LoVo (cell line): ENCODE measurements at places on chromosomes 1 and 21.

GRCh38 chr1:32487182-32487581 lies 22.3 kb downstream of the ZBTB8B start:
- DNase-seq, result no peak

- peak; percentile 82 for DNase-seq
Observed at GRCh38 chr1:150017206-150017750, 6.8 kb upstream of the OTUD7B start.

- peak; percentile 75 for DNase-seq
Observed at GRCh38 chr1:234960722-234961455, 167.7 kb downstream of the TOMM20 start.

- DNase-seq, result no peak
Observed at GRCh38 chr1:213067352-213067751, 16.3 kb downstream of the RPS6KC1 start.

GRCh38 chr1:117674521-117675400 lies 68.9 kb downstream of the TENT5C start:
- DNase-seq, result no peak

DNA sequence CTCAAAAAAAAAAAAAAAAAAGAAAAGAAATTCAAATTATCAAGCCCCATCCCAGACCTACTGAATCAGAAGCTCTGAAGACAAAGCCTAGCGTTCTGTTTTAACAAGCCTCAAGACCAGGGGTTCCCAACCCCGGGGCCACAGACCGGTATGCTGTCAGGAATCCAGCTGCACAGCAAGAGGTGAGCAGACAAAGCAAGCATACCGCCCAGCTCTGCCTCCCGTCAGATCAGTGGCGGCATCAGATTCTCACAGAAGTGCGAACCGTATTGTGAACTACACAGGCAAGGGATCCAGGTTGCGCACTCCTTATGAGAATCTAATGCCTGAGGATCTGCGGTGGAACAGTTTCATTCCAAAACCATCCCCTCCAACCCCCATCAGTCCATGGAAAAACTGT lies 57.8 kb upstream of the RASAL2 start:
- no peak for DNase-seq

DNA sequence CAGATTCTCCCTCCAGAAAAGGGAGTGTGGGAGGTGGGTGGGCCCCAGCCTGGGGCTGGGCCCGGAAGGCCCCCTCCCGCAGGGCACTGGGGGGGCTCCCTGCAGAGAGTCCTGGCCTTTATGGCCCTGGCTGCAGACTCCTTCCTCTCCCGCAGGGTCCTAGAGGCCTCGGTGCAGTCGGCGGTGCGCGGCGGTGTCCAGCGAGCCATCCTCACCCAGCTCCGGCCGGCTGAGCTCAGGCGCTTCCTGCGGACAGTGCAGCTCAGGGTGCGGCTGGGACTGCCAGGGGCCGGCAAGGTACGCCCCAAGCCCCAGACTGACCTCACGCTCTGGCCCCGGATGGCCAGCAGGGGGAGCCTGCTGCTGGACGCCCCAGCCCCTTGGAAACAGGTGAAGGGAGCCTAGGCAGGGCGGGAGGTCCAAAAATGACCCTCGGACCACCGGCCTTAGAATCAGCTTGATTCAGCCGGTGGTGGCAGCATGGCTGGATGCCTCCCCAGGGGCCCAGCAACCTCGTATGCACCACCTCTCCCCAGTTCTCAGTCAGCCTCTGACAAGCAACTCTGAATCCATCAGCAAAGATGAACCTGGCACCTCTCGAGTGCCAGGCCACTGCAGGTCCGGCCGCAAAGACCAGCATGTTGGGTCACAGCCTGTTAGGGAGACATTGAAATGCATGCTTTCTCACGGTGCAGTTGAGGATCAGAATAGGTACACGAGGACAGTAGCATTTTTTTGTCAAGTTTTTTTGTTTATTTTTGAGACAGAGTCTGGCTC lies 20.6 kb downstream of the MTHFR start:
- peak; percentile 37 for DNase-seq

DNA sequence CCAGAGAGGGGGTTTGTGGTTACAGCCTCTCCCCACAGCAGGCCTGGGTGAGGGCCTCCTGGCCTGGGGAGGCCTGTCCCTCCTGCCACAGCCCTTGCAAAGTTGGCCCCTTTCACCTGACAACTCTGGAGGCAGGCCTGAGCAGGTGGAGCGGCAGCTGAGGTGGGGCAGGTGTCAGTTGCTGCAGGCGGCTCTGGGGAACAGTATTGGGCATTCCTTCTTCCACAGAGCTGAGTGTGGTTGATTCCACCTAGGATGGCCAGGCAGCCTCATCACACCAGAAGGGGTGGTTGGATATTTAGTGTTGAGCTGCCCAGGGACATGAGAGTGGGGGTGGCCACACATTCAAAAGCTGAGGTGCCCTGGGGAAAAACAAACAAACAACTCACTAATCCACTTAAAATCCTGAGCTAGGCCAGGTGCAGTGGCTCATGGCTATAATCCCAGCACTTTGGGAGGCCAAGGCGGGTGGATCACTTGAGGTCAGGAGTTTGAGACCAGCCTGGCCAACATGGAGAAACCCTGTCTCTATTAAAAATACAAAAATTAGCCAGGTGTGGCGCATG lies 31.1 kb downstream of the PIGP start:
- no peak for DNase-seq

DNA sequence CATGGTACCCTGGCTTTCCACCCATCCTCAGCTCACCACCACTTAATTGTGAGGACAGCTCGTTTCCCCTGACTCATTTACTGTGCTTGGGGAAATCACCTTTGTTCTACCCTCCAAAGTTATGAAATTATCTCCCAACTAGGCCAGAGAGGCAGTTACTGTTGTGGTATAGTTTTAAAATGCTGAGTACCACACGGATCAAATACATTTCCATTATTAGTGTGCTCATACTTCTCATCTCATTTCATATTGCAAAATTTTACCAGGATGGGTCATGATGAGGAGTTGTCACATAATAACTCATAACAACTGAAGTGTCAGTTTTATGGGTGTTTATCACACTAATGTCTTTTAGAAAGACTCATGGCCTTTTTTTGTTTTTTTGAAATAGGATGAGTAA lies 9.2 kb upstream of the OR2B11 start:
- no peak for DNase-seq

DNA sequence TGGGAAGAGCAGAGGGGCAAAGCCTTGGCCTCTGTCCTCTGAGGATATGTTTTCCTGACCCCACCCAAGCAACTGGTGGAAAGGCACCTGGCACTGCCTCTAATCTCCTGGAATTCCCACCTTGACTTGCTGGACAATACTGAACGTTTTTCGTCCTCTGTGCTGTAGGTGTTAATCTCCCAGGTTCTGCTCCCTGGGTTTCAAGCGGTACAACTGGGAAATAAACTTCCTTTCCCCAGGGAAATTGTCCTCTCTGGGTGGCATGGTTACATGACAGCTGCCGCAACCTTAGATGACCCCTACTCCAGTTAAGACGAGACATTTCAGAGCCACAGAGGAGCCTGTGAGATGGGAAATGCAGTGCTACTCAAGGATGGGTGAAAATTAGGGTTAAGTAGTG lies 57.3 kb upstream of the BCAR3 start:
- DNase-seq, result peak; percentile 7

GRCh38 chr1:194477908-194478307 lies 1291.5 kb upstream of the B3GALT2 start:
- DNase-seq, result no peak

GRCh38 chr1:236516929-236517704 lies 6.7 kb upstream of the LGALS8 start:
- DNase-seq, result peak; percentile 76

DNA sequence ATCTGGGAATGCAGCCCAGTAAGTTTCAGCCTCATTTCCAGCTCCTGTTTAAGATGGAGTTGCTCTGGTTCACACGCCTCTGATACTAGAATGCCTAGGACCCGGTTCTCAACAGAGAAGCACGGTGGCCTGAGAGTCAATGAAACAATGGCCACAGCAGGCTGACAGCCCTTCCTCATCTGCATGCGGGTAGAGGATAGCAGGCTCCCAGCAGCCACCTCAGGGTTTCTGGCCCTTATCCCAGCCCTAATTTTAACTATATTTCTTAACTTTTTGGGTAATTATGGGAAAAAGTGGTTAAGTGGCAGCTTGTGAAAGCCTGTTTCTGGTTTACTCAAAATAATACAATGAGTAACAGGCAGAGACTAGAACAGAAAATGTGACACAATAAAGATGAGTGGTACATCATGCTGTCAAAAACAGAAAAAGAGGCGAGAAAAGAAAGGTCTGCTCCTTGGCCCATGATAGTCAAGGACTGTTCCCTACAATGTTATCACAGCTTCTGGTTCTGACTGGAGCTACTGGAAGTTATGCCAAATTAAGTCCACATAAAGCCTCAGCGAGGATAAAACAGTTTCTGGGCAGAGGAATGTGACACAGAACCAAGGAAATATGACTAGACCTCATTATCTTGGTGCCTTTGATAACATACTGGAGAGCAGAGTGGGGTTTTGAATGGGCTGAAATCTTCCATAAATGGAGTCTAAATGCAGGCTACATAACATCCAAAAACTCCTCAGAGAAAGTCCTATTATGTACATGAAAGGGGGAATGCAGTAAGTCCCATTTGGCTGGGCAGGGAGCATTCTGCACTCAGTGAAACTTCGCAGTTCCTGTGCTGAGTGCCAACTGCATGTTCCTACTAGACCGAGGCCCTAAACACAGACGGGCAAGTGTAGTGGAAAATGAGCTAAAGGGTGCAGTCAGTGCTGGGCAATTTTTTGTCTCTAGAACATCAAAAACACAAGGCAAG lies 92.1 kb downstream of the NIBAN1 start:
- DNase-seq, result no peak

DNA sequence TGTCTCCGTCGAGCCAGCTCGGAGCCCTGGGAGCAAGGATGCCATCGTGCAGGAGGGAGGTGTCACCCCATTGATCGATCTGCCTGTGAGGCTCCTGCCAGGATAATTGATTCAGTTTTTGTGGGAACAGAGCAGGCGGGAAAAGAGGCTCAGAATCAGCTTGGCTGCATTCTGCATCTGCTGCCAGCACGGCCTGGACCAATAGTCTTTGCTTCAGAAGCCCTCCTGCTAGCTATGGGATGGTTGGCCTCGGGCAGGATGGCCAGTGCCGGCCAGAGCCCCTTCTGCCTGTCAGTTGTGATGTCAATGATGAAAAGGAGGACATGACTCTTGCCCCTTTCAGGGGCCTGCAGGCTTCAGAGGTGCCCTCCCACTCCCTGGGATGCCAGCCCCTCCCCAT lies 39.6 kb downstream of the PTPRF start:
- DNase-seq, result no peak

GRCh38 chr1:37879865-37880264 lies 20.5 kb upstream of the MTF1 start:
- DNase-seq, result no peak

DNA sequence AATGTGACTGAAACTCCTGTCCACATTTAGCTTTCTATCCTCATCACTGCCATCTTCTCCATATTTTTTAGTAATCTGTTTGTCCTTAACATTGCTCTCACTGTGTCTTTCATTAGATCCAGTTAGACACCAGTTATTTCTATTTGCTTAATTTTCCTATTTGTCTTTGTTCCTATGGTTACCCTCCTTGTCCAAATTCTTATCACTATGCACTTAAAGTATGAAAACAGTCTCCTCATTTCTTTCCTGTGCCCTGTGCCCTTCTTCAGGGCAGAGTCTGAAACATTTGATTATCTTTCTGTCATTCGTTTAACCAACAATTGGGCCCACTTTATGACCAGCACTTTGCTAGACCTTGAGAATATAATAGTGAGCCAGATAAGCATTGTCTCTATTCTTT lies 64.2 kb downstream of the SLC30A7 start:
- no peak for DNase-seq

DNA sequence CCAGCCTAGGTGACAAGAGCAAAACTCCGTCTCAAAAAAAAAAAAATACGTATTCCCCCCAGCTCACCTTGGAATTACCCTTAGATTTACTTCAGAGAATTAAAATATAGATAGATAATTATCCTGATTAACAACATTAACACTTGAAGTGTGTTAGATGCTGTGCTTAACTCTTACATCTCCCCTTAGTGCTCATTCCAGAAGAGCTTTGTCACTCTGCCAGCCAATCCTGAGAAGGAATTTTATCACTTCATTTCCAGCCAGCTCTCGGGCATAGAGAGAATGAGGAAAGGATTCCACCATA lies 1.6 kb upstream of the SHC1 start:
- DNase-seq, result no peak

- DNase-seq, result no peak
Observed at GRCh38 chr21:45080639-45081414, 6.4 kb downstream of the ADARB1 start.

GRCh38 chr1:110519125-110519810 lies at the start of gene KCNA10:
KCNA10 (minus strand) TSS chr1:110519175; CDS start chr1:110518787, 388 bp downstream.
- no peak for DNase-seq

DNA sequence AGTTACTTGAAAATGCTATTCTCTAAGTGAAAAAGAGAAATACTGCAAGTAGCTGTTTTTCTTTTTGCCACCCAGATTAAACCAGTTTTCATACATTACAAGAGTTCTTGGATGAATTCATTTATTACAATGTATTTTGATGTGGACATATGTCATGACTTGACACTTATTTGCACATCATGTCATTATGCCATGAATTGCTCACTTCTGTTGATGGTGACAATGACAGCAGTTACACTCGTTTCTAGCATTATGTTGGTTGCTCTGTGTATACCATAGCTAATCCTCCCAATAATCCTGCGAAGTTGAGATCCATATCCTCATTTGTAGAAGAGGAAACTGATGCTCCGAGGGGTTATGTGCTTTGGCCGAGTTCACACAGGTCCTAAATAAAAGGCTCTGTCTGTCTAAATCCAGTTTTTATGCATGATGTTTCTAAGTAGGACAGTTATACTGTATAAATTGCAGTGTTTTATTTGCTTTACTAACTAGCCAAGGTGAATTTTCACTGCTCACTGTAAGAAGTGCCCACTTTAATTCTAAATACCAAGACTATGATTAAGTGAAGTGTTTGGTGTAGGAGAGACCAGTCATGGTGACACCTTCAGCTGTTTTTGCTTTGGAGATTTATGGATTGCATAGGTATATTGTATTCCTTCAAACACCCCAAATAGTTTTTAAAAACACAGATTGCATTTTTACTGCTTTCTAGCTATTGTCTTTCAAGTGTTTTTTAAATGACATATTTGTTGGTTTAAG lies 56.7 kb downstream of the PRDM2 start:
- DNase-seq, result no peak

- DNase-seq, result no peak
Observed at GRCh38 chr1:6477039-6477820, 11.3 kb upstream of the TNFRSF25 start.

DNA sequence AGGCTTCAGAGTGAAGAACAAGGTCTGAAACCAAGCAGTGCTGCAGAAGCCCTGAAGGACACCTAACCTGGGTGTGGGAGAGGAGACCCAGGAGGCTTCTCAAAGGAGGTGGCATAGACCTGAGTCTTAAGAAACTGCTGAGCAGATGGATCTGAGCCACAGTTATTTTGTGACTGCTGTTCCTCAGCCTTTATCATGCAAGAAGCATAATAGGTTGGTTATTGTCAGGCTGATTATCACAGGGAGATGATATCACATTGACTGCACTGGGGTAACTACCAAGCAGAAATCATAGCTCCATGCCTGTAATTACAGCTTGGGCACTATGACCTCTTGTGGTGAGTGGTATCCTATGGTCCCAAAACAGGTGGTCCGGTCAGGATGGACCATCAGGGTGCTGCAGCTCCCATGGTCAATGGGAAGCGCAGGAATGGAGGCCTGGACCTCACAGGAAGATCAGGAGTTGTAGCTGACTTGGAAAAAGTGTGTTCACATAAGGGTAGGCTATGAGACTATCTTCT lies 11.5 kb upstream of the ATP2B4 start:
- no peak for DNase-seq

GRCh38 chr1:30422251-30422650 lies 301.1 kb downstream of the MATN1 start:
- no peak for DNase-seq
